ENCODE measurements at places on chromosomes 7 and 10.
A peak's percentile ranks its signal among the peaks of the same experiment; 100 is the strongest.

GRCh38 chr7:107995184-107996071 is 7.5 kb downstream of the LAMB1 start:
- no peak for DNase-seq

DNA sequence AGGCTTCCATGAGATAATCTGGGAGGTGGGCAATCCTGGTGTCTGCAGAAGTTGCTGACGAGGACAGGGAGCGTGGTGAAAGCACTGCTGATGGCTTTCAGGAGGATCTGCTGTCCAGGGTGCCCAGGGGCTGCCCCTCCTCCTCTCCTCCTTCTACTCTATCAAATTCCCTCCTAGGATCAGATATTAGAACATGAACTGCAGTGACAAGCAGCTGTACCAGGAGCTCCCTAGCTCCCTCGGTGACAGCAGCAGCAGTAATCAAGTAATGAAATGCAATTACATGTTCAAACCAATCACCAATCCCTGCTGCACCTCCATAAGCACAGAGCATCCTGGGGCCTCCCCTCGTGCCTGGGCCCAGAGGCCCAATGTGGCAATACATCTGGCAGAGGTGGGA is 46.9 kb downstream of the GRID1 start:
- no peak for DNase-seq

- no peak for DNase-seq
Observed at GRCh38 chr7:150736864-150737263, 354 bp upstream of the GIMAP5 start.

DNA sequence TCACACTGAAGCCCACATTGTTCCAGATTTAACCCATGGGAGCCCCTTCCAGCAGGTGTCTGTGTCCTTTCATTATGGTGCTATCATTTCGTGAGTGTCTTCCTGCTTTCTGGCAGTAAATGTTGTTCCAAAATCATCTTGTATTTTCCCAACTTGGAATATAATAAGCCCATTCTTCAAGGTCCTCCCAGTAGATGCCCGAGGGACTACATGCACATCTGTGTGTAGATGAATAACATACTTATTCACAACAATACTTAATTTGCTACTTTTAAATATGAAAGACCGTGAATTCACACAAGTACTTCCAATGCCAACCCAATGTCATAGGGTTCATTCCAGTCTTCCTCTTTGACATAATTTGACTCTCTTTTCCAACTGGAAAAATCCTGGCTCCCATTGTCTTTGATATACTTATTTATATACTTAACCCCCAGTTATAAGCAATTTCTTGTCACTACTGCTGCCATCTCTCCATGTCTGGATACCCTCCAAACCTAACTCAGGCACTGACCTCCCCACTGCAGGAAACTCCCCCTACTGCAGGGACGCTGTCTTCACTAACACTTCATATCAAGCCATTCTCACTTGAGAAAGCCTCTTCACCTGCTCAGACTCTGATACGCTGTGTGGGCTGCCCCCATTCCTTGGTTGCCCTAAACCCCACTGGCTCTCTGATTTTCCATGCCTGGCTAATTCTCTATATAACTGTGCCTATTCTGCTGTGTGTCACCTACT is 1119.2 kb downstream of the CNTNAP2 start:
- DNase-seq: no peak

GRCh38 chr10:19952224-19953010 is 136.2 kb downstream of the PLXDC2 start:
- DNase-seq: no peak

DNA sequence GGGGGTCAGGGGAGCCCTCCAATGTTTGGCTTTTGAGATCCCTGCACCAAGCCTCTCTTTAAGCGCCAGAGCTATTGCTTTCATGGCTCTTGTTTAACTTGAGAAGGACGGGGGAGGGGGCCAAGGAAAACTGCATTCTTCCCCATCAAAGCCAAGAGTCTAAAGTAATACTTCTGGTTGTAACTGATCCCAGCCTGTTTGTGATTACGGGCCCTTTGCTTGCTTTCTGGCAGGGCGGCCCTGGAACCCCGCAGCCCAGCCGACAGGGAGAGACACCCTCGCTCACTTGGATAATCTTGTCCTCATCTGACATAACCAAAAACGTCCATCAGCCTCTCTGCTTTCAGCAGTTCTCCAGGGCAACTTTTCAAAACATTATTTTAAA is 154.7 kb downstream of the NEURL1 start:
- no peak for DNase-seq

GRCh38 chr10:103983367-103983911 is 16.5 kb downstream of the SLK start:
- no peak for DNase-seq

- DNase-seq: no peak
Observed at GRCh38 chr10:130713135-130713534, 576.9 kb downstream of the GLRX3 start.

DNA sequence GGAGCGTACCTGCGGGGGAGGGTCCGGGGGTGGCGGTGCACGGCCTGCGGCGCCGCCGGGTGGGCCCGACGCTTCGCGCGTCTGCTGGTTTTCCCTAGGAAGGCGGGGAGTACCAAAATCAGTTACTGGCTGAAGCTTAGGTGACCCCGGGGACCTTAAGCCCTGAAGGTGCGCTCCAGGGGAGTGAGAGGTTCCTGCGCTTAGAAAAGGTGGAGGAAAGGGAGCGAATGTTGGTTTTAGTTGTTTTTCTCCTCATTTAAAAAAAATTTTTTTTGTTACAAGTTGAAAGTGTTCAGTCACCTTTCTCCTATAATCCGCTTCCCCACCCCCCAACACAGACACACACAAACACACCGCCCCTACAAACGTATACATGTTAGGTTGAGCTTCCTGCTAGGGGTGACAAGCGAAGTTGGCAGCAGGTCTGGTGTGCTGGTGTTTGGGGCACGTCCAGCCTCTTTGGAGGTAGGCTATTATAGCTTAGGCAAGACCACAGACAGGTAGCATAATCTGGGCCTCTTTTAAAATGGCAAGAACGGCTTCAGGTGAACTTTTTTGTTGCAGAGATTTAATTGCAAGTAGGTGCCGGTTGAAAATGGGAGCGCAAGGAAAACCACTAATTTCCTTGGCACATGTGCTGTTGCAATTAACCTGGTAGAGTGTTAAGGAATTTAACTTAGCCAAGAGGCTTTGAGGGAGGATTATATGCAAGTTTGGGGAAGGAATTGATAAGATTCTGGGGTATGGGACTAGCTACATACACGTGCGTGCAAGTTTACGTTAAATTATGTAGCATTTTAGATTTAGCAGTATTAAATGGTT is 945 bp downstream of the ADD3 start:
- DNase-seq: no peak

DNA sequence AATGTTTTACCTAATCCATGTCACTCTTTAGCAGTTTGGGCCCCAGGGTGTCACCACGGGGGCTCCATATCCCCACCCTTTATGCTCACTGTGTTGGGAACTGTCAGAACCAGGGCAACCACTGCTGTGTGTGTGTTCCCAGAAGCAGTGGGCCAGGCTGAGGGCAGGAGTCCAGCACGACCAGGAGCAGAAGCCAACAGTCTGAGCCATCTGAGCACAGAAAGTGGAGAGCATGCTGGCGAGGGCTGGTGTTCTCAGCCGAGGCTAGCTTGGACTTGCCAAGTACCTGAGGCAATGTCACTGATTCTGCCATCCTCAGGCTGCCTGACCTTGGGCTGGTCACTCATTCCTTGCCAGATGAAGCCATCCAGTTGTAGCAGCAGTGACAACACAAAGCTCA is 285.0 kb downstream of the BMPER start:
- DNase-seq: no peak

- peak; percentile 66 for DNase-seq
Observed at GRCh38 chr10:69065406-69066361, 22.2 kb upstream of the SRGN start.

Measured in AG08395 (cell line).